ENCODE measurements at places on chromosomes 3 and 15.

- DNase-seq = no peak
Measured at GRCh38 chr15:95302206-95302605, 1028.3 kb upstream of the NR2F2 start.

- DNase-seq = no peak
Measured at GRCh38 chr15:34358367-34358766, 8.6 kb downstream of the LPCAT4 start.

DNA sequence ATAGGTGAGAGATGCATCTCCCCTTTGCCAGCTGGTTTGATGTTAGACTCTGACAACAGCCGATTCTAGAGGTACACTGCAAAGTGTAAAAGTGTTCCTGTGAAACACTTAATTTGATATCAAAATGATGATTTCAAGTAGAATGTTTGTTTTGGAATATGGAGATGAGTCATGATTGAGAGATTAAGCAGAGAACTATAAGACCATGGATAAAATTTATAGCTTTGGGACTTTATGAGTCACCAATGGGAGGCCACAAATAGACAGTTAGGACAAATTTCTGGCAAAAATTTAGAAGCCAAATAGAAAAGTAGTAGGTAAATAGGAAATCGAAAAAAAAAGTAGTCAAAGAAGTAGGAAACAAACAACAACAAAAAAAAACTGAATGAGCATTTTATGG is 672.5 kb downstream of the NSUN3 start:
- DNase-seq = no peak

- DNase-seq = no peak
Measured at GRCh38 chr3:100864471-100865250, 128.6 kb downstream of the ABI3BP start.

DNA sequence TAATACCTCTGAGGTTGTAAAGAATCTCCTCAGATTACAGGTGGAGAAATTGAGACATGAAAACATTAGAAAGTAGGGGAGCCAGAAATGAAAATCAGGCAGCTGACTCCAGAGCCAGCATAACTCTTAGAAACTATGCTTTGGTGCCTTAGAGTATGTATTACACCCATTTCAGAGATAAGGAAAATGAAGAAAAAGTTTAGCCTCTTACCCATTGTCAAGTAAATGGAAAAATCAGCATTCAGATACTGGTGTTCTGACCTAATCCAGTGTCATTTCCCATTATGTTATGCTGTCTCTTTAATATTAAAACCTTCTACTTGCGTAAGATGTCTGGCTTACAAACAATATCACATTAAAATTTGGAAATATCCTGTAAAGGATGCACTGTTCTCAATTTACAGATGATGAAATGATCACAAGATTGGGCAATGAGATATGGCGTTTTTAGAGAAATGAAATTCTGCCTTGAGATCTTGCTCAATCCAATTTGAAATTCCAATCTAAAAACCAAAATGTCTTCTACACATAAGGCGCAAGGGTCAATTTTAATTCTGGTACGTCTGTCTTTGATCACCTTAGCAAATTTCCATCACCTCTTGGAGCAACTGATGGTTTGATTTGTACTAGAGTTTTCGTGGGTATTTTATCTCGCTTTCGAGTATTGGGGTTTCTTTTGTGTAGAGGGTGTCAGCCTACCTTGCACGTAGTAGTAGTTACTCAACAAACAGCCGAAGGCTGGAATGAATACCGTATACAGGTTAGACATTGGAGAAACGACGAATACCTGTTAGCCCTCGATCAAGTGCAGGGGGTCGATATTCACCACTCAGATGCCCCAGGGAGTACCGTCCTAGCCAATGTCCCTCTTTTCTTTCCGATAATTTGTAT is 902 bp upstream of the ZCWPW2 start:
- no peak for DNase-seq

DNA sequence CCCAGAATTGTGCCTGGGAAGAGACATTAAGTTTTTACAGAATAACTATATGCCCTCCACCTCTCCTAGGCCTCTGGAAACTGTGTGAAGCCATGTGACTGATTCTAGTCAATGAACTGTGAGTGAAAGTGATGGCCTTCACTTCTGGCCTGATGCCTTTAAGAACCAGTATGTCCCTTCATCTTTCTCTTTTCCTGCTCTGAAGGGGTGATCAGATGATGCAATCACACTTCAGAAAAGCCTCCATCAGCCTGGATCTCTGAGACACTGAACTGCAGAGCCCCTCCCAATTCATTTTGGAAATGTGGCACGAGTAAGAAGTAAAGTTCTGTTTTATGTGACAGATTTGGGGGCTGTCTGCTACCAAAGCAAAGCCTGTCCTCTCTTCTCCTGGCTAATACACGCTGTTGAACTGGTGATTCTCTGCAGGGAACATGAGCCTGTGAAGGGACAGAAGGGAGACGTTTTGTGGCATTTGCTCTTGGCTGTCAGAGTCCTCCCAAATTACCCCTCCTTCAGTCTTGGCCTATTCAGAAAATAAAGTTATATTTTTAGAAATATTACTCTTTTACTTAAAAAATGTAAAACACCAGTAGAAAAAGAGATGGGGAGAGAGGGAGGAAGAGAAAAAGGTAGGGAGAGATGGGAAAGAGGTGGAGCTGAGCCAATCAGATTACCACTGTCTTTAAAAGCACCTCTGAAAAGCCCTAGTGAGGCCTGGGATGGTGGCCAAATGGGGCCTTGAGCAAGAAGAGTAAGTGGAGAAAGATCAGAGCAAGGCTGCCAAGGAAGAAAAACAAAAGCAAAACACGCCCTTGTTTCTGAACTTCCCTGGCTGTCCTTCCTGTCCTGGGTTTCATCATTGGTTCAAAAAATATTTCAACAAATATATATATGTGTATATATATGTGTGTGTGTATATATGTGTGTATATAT is 40.9 kb upstream of the RYK start:
- DNase-seq = no peak
